ENCODE measurements at places on chromosomes 5 and 9.
A peak's percentile ranks its signal among the peaks of the same experiment; 100 is the strongest.

- no peak for DNase-seq
Measured at GRCh38 chr5:42940853-42941252, 99.3 kb downstream of the ANXA2R start.

DNA sequence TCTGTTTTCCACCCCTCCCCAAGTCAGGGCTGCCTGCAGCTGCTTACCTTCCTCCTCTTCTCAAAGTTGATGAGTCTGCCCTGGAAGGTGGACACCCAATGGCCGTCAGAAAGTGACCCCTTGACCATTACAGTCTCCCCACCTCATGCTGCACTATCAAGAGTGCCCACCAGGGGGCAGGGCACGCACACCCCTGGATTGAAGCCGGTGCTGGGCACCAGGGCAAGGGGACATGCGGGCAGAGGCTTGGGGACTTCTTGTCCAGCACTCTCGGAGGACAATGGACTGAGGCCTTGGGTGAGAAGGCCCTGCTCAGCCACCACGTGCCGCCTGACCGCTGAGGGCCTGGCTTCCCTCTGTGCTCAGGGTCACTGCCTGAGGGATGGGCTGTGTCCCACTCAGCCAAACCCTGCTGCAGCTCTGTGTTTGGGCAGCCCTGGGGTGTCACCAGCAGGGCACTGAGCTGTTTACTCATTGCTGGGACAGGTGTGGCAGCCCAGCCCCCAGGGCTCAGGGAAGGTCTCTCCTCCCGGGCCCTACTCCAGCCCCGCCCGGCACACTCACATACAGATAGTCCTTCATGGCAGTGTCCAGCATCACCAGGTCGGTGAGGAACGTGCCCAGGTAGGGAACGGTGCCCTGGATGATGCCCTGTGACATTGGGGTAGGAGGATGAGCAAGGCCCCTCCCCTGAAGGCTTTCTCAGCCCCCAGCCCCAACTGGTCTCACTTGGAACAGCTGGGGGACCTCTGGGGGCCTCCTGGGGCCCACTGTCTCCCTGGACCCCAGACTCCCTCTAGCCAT lies 17.7 kb downstream of the RALGDS start:
- DNase-seq = peak; percentile 85

DNA sequence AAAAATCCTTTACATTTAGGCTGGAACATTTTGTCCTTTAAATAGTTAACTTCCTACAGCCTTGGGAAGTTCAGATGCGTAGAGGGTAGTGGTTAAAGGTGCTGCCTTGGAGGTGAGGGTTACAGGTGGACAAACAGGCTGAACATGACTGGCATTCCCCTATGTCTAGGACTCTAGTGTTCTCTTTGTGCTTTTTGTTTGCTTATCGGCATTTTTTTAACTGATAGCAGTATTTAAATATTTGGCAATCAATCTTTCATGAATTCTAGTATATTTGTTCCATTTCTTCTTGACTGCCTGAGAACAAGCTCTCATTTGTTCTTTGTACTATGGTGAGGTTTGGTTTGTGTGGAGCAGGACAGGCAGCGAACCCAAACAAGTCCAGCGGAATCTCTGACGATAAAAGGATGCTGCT lies 307.6 kb downstream of the CTNND2 start:
- no peak for DNase-seq

GRCh38 chr5:180352116-180353047 lies 754 bp downstream of the GFPT2 start:
- DNase-seq = peak; percentile 66

GRCh38 chr9:104872656-104873488 lies 55.1 kb downstream of the ABCA1 start:
- no peak for DNase-seq

- no peak for DNase-seq
Measured at GRCh38 chr9:126097679-126098078, 228.9 kb upstream of the MVB12B start.

DNA sequence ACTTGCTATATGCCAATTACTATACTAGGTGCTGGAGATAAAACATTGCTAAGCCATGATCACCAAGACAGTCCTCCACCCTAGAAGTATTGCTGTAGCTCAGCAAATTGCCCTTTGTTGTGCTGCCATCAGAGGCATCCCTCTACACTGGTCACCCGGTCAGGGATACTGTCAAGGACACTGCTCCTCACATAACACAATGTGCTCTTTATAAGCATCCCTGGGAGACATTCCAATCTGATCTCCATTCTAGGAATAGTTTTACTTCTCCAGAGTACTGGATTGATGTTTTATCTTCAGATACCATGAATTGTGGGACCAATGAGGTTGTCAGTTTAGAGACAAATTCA lies 10.4 kb upstream of the DNAJA1 start:
- DNase-seq = no peak

DNA sequence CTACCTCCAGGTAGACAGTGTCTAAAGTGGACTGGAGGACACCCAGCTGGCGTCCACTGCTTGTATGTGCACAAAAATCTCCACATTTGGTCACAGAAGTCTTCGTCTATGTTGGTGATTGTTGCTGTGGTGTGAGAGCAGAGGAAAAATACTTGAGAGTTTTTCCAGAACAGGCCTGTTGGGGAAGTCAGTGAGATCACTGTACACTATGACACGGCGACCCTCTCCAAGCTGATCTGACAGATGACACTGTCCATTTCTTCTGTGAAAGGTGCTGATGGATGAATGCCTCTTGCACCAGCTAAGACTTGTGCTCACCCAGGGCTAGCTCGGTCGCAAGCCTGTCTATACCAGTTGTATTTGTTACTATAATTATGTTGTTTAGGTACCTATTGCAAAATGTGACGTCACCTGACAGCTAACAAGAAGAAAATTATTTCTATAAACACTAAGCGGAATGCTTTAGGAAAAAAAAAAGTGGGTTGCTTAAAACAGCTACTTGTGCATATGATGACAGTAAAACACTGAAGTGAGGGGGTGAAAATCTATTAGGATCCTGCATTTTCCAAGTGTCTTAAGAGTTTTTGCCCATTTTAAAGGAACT lies 142.3 kb downstream of the ROR2 start:
- peak; percentile 13 for DNase-seq

DNA sequence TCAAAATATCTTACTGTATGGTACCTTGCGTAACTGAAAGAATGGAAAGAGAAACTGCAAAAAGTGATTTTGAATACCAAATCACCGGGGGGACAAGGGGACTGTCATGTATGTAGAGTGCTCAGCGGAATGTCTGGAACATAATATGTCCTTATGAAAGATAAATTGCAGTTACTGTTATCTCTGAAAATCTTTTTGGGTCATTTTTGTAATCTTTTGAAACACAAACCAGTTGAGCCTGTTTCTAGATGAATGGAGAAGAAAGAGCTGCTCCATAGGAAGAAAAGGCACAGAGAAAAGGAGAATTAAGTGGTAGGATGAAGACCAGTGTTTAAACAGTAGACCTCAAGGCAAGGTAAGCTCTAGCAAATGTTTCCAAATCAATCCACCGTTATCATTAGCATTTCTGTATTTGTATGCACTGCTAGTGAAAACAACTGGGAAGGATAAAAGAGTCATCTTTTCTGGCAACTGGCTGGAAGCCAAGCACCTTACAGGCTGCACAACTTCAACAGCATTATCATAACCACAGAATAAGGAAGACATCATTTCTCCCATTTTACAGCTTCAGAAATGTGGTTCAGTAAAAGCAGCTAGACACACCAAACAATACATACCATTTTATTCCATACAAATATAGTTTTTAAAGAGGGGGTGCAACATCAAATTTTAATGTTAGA lies 158.5 kb downstream of the TRPM3 start:
- DNase-seq = no peak

DNA sequence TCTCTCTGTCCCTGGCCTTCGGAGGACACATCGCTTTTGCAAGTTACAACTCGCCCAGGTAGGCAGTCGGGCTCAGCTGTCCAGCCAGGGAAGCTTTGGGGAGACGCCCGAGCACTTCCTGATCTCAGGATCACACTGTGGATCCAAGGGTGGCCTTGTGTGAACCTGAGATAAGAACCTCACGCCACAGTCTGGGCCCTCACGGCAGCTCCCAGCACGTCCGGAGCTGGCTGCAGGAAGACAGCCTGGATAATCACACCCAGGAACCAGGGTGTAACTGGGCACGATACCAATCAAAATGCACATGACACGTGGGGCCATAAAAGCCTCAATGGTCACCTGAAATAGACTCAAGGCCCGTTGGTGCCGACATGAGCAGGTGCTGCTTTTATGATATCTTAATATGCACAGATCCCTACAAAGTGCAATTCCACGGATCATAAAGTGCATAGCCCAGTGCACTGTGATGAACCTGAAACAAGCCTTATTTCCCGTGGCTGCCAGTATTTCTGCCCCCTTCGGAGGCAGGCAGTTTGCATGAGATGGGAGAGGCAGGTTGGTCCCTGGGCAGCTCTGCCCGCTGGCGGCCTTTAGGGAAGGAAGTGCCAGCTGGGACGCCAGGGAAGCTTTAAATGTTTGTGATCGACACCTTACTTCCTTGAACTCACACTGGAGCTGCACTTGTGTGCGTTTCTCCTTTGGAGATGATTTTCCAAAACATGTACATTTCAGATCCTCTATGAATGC lies 14.5 kb downstream of the SLC6A18 start:
- DNase-seq = no peak

DNA sequence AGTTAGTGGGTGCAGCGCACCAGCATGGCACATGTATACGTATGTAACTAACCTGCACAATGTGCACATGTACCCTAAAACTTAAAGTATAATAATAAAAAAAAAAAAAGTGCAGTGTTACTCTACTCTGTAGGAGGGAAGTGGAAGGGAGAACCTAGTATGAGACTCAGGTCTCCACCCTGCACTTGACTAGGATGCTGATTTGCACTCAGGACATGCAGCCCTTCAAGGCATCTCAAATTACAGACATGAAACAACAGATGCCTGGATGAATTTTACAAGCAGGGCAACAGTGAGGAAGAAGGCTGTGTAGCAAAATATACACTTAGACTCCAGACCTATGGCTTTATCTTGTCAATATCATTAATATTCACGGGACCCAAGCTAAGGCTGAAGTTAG lies 16.5 kb downstream of the TRIM32 start:
- DNase-seq = no peak

- no peak for DNase-seq
Measured at GRCh38 chr9:89888233-89888632, 283.4 kb downstream of the GADD45G start.

DNA sequence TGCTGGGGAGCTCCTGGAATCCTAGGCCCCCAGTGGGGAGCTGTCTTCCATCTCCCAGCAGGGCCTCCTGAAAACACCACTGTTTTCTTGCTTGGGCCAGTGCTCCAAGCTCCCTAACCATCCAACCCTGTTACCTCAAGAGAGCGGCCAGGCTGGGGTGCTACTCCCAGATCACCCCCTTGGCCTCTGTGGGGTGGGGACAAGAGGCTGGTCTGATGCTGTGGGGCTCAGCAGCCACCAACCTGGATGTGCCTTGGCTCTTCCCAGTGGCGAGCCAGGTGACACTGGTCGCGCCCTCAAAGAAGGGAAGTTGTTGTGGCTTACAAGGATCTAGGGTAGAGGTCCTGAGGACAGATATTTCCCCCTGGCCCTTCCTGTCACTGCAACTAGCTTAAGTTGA lies 49.0 kb downstream of the SECISBP2 start:
- DNase-seq = no peak

DNA sequence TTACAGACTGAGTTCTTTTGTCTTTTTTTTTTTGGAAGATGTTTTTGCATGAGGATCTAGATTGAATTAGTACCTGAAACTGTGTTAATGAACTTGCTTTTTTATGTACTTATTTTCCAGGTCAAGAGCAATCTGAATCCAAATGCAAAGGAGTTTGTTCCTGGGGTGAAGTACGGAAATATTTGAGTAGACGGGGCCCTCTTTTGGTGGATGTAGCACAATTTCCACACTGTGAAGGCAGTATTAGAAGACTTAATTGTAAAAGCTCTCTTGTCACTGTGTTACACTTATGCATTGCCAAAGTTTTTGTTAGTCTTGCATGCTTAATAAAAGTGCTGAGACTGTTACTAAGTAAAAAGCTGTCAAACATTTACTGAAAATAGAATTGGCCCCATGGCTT lies 14.5 kb downstream of the SLC23A1 start:
- DNase-seq = no peak

DNA sequence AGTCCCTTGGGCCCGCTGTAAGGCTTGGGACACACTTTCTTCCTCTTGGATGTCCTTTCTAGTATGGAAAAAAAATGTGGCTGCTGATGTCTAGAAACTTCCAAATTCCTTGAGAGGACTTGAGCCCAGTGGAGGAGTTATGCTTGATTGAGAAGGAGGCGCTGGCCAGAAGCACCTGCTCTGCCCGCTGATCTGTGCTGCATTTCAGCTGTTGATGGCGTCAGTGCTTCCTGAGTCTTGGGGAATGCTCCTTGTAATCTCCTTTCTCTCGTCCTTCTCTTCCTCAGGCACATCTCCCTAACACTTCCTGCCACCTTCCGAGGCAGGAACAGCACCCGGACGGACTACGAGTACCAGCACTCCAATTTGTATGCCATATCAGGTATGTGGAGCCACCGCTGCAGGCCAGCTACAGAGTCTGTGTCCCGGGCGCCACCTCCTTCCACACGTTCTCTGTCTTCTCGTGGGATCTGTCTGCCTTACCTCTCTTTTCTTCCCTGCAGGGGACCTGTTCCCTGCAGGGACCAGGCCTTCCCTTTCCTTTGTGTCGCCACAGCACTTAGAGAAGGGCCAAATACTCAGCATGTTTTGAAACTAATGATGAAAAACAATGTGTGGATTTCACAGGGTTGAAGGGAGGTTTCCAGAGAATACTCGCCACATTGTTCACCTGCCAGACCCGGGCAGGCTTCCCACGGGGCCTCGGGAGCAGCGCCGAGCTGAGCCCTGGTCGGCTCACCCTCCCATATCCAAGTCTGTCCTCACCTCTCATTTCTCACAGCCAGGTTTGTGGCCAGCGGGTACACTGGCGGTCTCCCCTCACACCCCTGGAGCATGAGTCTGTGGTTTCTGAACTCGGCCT lies 95.2 kb downstream of the MVB12B start:
- peak; percentile 53 for DNase-seq

DNA sequence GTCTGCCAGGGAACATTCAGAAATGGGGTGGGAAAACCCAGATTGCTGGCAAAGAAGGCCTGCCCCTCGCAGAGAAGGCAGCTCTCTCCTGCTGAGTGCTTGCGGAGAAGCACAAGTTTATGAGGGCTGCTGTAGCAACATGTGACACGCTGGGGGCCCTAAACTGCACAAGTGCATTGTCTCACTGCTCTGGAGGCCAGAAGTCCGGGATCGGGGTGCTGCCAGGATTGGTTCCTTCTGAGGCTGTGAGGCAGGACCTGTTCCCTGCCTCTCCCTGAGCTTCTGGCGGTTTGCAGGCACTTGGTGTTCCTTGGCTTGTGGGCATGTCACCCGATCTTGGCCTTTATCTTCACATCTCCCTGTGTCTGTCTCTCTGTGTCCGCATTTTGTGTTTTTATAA lies 75.6 kb upstream of the NEURL1B start:
- no peak for DNase-seq

DNA sequence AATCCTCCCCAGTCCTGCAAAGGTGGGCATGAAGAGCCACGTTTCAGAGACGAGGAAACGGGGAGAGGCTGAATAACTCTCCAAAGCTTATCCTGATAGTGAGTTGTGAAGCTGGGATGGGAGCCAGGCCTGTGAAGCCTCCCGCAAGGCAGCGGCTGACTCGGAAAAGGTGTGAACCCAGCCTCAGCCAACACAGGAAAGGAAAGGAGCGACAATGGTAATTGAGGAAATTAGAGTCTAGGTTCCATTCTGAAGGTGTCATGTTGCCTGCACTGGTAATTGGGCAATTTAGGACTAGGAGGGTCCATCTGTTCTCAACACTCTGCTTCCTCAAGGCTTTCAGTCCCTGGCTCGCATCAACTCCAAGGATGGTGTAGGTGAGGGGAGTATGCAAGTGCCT lies 83.4 kb downstream of the LIFR start:
- DNase-seq = no peak
